ENCODE measurements at places on chromosomes 16 and 17.

DNA sequence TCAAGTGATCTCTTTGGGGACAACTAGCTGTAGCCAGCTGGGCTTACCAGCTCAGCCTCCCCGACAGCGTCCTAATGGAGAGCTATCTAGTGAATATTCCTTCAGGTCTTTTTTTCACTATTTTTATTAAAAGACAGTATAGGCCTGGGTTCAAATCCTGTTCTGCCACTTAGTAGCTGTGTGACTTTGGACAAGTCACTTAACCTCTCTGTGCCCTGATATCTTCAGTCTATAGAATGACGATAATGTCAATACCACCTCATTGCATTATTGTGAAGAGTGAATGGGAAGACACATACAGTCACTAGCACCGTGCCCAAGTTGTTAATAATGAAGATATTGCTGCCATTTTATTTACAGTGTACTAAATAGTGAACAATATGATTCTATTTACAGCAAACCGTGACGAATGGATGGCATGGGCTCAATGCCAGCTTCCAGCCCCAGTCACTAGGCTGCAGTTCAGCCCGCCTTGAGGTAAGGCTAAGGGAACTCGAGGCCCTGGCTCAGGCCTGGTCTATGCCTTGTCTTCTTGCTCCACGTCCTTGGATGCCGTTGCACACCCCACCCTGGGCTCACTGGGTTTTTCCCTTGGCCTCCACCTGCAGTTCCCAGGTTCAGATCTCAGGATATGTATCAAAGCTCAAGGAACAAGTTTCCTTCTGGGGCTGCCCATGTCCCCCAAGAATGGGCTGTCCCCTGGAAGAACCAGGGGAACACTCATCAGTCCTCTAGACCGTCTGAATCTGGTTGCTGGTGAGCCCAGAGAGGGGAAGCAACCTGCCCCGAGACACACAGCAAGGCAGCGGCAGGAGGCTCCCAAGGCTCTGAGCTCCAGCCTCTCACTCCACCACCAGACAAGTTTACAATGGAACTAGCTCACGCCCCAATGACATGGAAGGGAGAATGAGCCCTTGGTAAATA is 95.4 kb upstream of the TNRC6C start:
- DNase-seq: no peak

DNA sequence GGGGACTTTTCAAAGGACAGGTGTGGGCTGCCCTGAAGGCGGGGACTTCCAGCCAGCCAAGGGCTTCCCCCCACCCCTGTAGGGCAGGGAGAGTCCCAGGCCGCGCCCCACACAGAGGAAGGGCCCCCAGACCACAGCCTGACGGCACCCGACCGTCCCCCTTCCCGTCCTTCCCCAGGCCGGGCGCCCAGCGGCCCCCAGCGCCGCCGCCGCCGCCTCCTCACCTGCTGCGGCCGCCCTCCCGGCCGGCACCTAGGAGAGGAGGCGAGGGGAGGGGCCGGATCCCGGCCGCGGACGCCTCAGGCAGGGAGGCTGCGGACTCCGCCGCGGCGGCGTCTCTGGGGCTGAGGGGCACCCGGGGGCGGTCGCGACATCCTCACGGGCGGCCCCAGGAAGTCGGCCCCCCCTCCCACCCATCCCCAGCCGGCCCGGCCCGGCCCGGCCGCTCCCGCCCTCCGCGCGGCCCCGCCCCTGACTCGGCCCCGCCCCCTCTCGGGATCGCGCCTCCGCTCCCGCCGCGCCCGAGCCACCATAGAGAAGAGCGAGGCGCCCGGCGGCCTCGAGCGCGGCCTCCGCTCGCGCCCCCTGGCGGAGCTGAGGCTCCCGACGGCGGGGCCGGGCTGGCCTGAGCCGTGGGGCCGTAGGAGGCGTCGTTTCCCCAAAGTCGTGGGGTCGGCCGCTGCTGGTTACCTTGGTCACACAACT is 25.5 kb upstream of the RFFL start:
- peak; percentile 87 for DNase-seq

- no peak for DNase-seq
Measured at GRCh38 chr17:45123930-45124796, 8.2 kb downstream of the PLCD3 start.

- DNase-seq: no peak
Measured at GRCh38 chr17:46127524-46127923, 65.7 kb downstream of the KANSL1 start.

GRCh38 chr16:85858984-85859817 is 39.8 kb upstream of the IRF8 start:
- DNase-seq: no peak

GRCh38 chr17:80868022-80868609 is 123.5 kb upstream of the CHMP6 start:
- no peak for DNase-seq

GRCh38 chr16:49811644-49812334 is 44.1 kb downstream of the ZNF423 start:
- DNase-seq: no peak

GRCh38 chr17:44348234-44348987 is 3.3 kb downstream of the GRN start:
- DNase-seq: no peak

GRCh38 chr17:73647301-73647695 is 3.1 kb upstream of the SDK2 start:
- DNase-seq: no peak

DNA sequence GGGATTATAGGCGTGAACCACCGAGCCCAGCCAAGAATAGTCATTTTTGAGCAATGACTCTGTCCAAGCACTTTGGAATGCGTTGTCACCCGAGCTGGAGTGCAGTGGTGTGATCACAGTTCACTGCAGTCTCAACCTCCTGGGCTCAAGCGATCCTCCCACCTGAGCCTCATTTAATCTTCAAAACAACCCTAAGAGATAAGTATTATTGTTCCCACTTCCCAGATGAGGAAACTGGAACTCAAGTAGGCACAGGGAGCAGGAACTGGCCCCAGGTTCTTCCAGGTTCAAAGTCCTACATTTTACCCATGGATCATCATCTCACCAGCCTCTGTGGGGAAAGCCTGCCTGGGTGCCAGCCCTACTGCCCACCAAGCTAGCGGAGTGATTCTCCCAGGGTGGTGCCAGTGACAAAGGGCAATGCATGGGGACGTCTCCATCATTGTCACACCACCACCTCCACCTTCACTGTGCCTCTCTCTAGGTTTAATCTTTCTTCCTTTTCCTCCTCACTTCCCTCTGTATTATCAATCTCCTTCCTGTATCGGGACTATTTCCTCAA is 11.3 kb upstream of the RNF157 start:
- DNase-seq: no peak

GRCh38 chr17:10384175-10384574 is 11.4 kb upstream of the MYH13 start:
- DNase-seq: no peak

DNA sequence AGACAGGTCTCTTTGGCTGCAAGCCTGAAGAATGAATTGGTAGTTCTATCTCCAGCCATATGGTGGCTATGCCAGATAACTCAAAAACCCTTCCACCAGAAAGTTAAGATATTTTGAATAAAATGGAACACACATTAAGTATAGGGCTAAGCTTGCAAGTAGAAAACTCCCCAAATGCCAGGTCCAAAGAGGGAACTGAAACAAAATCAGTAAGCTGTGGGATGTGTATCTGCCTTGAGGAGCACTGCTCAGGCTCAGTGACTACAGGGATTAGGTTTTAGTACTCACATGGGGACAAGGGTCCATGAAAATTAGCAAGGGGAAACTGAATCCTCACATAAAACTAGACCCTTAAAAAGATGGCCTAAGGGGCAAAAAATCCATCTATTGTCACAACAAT is 115.7 kb upstream of the PMFBP1 start:
- DNase-seq: no peak

- DNase-seq: no peak
Measured at GRCh38 chr17:1071103-1071825, 74.3 kb downstream of the TIMM22 start.

- DNase-seq: no peak
Measured at GRCh38 chr17:36196131-36196486, 449 bp downstream of the CCL3L1 start.

GRCh38 chr16:16868727-16869126 is 489.8 kb downstream of the NPIPA7 start:
- no peak for DNase-seq

DNA sequence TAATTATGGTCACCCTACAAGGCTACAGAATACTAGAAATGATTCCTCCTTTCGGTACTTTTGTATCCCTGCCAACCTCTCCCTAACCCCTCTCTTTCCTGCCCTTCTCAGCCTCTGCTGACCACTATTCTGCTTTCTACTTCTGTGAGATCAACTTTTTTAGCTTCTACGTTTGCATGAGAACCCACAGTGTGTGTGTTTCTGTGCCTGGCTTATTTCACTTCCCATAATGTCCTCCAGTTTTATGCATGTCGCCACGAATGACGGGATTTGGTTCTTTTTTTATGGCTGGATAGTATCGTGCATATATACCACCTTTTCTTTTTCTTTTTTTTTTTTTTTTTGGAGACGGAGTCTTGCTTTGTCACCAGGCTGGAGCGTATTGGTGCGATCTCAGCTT is 92.1 kb downstream of the RAP1GAP2 start:
- DNase-seq: no peak

- DNase-seq: no peak
Measured at GRCh38 chr17:29256735-29257466, 10.2 kb downstream of the CRYBA1 start.

GRCh38 chr17:44397479-44398440 is 8.3 kb upstream of the ITGA2B start:
- no peak for DNase-seq
